Mammary epithelial cell (primary cell): ENCODE measurements at places on chromosomes 16 and 17. TPM values are rescaled to one million over a fixed set of nuclear protein-coding genes. Genes with fewer than 3 reads are reported as not detected.

TNP2 gene
- polyA plus RNA-seq = not detected

GRCh38 chr17:7259555-7259889, 2.8 kb downstream of the CLDN7 start:
- DNase-seq = no peak

DNA sequence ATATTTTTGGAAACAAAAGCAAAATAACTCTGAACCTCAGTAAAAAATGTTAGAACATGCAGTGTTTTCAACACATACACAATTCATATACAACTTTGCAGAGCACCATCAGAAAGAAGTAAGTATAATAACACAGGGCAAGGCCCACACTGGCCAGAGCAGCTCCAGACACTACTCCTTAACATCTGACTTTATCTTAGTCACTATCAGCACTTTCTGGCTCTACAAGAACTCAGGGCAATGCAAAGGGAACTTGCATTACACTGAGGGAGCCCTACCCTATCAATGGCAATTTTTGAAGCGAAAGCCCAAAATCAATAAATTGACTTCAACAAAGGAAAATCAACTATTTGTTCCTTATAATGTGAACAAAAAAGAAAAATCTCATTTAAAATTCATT, 16.5 kb downstream of the RNF157 start:
- DNase-seq = no peak

DNA sequence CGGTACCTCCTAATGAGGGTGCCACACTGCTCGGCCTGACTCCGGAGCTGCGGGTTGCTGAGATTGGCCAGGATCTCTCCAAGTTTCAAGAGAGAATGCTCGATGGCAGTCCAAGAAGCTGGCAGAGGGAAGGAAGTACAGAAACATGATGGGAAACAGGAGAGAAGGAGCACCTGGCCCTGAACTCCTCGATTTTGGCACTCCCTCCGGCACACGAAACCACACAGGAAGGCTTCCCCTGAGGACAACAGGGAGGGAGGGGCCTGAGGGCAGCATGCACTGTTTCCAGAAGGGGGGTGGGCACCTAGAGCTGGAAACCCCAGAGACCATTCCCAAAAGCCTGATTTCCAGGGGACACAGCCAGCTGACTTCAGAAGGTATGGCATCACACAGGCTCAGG, 18.1 kb downstream of the CSF3 start:
- DNase-seq = no peak

DNA sequence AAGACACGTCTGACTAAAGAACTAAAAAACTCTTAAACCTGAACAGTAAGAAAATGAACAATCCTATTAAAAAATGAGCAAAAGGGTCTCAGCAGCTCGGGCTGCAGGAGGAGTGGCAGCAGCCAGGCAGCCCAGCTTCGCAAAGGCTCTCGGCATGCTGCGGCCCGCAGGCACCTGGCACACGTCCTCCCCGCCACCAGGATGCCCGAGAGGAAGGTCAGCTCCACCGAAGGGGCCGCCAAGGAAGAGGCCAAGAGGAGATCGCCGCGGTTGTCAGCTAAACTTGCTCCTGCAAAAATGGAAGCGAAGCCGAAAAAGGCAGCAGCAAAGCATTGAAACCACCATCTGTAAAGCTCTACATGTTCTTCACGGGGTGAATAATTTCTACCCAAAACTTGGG, 173.5 kb downstream of the BCAS3 start:
- no peak for DNase-seq
